ENCODE measurements at places on chromosomes 12 and 14.

- no peak for DNase-seq
Observed at GRCh38 chr12:73225371-73225937, 953.3 kb downstream of the TRHDE start.

DNA sequence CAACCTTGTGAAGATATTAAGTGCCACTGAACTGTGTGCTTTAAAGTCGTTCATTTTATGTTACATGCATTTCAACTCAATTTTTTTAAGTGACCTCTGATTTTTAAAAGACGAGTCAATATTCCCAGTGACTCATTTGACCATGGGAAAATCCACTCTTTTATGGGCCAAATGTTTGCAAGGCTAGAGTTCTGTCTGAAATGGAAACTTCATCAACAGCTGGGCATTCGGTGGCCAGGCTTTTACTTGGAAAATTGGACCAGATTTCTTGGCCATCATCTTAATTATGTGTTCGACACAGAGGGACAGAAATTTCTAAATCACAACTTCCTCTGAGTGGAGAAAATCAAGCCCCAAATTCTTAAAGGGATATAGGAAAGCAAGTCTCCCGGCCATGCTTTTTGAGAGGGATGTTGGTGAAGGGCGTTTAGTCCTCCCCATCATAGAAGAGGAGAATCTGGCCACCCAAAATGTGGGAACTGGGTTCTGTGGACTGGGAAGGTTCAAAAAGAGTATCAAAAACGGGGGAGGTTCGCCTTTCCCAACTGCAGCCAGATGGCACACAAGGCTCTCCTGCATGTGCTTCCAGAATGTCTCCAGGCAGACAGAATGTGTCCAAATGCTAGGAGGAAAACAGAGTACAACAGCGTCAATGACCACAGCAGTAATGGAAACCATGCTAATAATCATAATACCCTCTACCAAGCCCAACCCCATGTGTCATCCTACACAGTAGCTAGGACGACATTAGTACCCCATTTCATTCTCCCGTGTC is 40.9 kb upstream of the FZD10 start:
- no peak for DNase-seq

DNA sequence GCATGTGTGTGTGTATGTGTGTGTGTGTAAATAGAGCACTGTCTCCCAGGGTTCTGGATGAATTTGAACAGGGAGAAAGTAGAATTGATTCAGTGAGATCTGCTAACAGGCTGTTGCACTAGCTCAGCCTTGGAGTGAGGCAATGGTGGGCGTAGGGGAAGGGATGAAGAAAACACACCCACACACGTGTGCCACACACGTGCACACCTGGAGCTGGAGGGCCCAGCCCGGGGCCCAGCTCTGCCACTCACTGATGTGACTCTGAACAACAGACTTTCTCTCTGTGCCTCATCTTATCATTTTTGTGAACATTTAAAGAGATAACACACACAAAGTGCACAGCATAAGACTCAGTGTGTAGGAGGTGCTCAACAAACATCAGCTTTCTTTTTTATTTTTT is 4.2 kb downstream of the ACACB start:
- no peak for DNase-seq

GRCh38 chr14:69652942-69653684 is 41.7 kb downstream of the SUSD6 start:
- DNase-seq = peak; percentile 37

DNA sequence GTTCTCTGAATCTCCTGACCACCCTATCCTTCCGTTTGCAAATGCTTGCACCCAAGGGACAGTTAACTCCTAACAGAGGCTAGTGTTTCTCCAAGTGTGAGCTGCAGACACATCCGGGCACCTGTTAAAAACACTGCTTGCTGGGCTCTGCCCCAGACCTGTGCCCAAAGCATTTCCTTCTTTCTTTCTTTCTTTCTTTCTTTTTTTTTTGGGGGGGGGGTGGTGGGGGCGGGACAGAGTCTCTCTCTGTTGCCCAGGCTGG is 42.5 kb downstream of the SPRING1 start:
- DNase-seq = no peak

GRCh38 chr12:57148469-57149244 is 1.2 kb upstream of the LRP1-AS start:
- DNase-seq = peak; percentile 71

DNA sequence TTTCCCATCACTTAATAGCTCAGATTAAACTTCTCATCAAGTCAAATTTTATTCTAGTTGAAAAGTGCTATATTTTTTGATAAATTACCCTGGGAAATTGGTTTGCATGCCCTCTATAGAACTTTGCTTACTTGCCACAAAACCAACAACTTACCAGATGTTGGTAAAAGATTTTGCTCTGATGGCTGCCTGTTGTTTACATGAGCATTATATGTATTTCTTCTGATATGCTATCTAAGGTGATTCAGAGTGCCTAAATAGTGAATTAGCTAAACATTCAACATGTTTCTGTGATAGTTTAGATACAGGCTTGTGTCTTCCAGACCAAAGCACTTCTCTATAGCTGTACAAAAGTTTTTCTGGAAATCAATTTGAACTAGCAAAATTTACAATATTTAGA is 51.0 kb downstream of the PPM1A start:
- no peak for DNase-seq

- no peak for DNase-seq
Observed at GRCh38 chr14:30129807-30130206, 202.2 kb upstream of the PRKD1 start.

DNA sequence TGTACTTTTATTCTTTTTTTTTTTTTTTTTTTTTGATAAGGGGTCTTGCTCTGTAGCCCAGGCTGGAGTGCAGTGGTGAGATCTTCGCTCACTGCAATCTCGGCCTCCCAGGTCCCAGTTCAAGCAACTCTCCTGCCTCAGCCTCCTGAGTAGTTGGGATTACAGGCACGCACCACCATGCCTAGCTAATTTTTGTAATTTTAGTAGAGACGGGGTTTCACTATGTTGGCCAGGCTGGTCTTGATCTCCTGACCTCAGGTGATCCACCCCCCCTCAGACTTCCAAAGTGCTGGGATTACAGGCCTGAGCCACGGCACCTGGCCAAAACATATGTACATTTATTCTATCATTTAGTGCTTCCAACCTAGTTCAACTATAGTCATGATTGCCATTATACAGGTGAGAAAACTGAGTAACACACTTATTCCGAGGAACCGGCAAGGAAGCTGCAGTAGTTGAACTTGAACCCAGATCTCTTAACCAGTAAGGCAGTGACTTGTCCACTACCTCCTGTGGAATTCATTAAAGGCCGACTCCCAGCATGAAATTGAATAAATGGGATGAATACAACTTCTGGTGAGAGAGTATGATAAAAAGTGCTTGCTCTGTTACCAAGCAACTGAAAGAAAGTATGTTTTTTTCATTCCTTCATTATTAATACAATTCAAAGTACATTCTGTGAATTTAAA is 755 bp upstream of the ATF7IP start:
- DNase-seq = no peak

- no peak for DNase-seq
Observed at GRCh38 chr12:42143452-42144157, 1.1 kb downstream of the GXYLT1 start.

DNA sequence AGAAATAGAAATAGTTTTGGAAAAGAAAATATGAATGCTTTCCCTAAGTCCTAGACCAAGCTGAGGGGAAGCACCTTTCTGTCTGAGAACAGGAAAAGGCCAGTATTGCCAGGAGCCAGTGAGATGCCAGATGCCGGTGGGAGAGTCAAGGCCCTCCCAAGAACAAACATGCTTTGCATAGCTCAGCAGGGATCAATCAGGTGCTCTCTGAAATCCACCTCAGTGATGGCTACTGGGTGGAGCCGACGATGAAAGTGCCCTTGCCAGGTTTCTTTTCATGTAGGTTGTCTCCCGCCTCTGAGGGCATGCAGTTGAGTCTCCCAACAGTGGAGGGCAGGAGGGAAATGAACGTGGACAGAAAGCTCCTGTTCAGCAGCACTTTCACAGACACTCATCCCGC is 28.3 kb downstream of the DEGS2 start:
- DNase-seq = no peak

GRCh38 chr14:41476526-41476925 is 130.2 kb upstream of the LRFN5 start:
- no peak for DNase-seq

GRCh38 chr14:73785834-73786635 is 65.6 kb upstream of the PTGR2 start:
- peak; percentile 73 for DNase-seq

DNA sequence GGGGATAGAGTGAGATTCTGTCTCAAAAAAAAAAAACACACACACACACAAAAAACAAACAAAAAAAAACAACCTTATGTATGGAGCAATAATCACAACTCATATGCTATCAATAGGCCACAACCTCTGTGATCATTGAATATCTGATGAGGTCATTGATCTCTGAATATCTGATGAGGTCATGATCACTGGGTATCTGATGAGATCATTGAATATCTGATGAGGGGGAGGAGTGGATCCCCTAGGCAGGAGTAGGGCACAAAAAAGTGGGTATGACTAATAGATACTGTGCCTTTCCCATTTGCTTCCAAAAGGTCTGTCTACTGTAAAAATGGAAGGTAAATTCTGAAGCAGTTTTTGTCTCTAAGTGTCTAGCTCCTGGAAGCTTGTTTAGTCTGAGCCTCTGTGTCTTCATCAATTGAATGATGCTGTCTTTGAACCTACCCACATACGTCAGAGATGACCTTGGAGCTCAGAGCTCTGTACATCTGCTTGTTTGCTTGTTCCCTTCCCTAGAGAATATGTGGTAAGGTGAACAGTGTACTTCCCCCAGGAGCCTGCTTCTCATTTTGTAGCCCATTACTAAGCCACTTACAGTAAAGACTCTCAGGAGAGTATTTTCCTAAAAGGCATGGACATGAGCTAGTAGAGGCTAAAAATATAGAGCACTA is 13.6 kb downstream of the PAH start:
- no peak for DNase-seq

GRCh38 chr14:105059035-105059924 is 6.0 kb downstream of the GPR132 start:
- no peak for DNase-seq

DNA sequence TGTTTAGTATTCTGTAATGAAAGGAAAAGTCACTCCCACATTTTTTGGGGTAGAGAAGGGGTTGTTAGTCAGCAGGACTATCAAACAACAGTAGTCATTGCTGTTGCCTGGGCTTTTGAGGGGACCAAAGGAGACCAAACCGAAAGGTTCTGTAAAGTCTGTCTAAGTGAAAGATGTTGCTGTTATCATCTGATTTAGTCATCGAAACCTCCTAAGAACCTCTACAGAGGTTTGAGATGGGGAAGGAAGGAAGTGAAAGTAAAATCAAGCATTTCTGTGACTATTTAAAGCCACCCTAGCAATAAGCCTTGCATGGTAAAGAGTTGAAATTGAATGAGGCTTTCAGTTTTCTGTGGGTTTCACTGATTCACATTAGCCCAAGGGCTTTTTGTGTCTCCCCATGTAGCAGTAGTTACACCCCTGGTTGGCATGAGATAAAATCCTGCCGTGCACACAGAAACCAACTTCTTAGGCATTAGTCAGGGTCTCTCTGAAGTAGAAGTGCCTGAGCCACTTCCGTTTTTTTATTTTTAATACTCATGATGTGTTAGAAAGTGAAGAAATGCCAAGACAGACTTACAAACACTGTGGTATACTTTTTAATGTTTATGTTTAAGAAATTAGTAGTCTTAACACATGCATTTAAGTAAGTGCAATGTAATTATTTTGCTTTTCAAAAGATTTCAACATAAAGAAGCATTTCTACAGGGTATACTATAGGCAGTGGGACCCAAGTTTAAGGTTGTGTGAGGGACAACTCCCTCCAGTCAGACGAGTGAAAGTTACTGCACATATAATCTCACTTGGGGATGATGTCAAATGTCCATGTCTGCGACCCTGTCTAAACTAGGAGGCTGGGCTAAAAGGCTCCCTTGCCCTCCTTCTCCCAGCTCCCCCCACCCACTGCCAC is 50.4 kb downstream of the DYRK2 start:
- DNase-seq = no peak

DNA sequence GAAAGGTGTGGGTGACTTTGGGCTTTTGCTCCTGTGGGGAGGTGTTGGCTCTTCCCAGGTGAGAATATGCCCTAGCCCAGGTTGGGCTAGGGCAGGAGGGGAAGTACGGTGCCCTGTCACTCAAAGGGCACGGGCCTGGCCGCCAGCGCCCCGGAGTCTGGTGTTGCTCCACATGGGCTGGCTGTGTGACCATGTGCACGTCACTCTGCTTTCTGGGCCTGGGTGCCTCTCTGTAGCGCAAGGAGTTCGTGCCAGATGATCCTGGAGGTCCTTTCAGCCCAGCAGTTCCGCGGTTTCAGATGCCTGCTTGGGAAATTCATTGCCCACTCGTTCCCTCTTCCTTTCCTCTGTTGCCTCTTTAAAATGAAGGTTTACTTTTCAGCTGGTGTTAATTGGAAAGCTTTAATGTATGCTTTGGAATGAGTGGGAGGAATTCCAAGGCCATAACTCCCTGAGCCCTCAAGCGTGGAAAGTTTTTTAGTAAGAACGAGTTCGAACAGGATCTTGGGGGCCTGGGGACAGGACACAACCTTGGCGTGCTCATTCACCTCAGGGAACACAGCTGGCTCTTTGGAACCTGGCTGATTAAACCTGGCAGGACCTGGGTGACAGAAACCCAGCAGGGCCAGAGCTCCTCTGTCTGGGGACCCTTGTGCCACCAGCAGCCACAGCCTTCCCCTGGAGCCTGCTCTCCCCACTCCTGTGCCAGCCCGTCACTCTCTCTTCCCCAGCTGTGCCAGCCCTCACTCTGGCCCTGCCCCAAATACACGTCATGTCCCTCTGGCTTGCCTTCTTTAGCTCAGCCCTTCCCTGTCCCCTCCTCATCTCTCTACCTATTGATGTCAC is 42.8 kb downstream of the TSPAN9 start:
- peak; percentile 80 for DNase-seq

- DNase-seq = no peak
Observed at GRCh38 chr12:79688376-79689060, 2.2 kb downstream of the PAWR start.

- DNase-seq = no peak
Observed at GRCh38 chr12:96889273-96889933, 17.7 kb upstream of the NEDD1 start.

DNA sequence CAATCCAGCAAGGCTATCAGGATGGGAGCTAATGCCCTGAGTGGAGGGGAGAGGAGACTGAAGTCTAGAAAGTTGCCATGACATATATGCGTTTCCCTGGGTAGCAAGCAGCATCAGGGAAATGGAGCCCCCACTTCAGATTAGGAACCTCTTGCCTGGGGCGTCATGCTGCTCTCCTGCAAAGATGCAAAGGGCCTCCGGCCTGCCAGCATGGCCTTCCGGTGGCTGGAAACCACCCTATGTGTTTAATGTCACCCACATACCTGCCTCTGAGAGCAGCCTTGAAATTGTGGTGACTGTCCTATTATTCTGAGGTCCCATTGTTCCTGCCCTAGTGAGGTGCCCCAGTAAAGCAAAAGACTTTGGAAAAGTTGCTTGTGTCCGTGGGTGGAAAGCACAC is 10.0 kb upstream of the IFI27L2 start:
- no peak for DNase-seq

GRCh38 chr12:29402437-29402836 is 21.5 kb upstream of the ERGIC2 start:
- DNase-seq = no peak

- no peak for DNase-seq
Observed at GRCh38 chr12:130945786-130946492, 7.8 kb upstream of the ADGRD1 start.

GRCh38 chr12:50380761-50381325 is 15.6 kb downstream of the FAM186A start:
- DNase-seq = no peak
